Small intestine (tissue), 16 donors: ENCODE measurements at places on chromosomes 4 and X.

DNA sequence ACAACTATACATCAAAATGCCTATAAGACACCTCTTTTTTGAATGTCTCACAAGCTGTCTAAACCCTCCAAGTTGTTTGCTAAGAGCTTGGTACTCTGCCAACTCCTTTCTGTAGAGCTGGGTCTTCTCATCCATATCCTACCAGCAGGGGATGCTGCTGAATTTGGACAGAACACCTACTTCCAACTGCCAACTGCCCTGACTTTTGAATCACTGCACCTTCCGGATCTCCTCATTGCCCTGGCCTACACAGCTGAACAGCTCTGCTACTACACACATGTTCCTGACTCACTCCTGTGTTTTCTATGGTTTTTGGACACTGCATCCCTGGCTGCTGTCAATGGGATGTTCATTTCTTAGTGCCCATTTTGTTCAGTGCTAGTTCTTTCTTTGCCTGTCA, 18.7 kb downstream of the FAM184B start:
- no peaks in the 10 kb centered on the region for H3K27me3 ChIP-seq
- no peak for DNase-seq
- H3K27ac ChIP-seq: no peak overlapping the region
- H3K4me1 ChIP-seq: no peaks in the 10 kb centered on the region
- H3K36me3 ChIP-seq: no peaks in the 10 kb centered on the region

DNA sequence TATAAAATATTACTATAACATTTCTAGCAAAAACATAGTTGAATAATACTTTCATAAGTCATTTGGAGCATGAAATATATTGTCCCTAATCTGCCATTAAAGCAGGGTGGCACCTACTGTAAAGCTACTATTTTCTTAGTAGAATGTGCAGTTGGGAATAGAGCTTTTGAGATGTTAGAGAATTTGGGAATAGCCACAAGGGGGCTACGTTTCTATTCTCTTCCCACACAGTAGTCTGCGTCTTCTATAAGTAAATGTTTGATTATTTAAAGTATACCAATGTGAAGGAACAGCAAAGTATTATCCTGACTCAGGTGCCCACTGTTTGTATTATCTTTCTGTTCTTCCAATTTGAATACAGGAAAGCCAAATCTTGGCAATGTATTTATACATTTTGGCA, 323.2 kb upstream of the GIMD1 start:
- no peaks in the 10 kb centered on the region for H3K36me3 ChIP-seq
- no peak for DNase-seq
- H3K4me1 ChIP-seq: no peaks in the 10 kb centered on the region
- H3K4me3 ChIP-seq: no peak overlapping the region

GRCh38 chr4:142065086-142065647, 428.8 kb downstream of the IL15 start:
- no peaks in the 10 kb centered on the region for H3K27me3 ChIP-seq
- H3K4me1 ChIP-seq: no peaks in the 10 kb centered on the region
- H3K27ac ChIP-seq: no peak overlapping the region
- no peak for DNase-seq

DNA sequence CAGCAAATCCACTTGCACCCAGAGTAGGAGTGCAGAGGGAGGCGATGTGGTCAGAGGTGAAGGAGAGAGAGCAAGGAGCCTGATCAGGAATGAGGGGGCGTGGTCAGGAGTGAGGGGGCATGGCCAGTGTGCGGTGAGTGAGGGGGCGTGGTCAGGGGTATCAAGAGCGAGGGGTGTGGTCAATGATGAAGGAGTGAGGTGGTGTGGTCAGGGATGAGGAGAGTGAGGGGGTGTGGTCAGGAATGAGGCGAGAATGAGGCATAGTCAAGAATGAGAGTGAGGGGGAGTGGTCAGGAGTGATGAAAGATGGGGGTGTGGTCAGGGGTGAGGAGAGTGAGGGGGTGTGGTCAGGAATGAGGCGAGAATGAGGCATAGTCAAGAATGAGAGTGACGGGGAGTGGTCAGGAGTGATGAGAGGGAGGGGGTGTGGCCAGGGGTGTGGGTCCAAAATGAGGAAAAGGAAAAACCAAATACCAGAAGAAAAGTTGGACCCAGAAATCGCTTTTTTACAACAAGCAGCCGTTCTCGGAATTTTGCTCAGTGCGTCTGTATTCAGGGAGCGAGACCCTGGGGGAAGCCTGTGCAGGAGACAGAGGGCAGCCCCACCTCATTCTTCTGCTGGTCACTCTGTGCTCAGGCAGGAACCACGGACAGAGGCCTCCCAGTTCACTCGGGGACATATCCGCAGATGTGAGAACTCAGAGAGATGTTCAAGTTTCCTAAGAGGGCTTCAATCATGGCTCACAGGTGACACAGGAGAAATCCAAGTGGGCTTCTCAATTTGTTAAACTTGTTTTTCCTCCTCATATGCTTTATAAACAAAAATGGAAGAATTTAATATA, 47.5 kb downstream of the MAGEA1 start:
- DNase-seq: peak; percentile 0
- no peaks in the 10 kb centered on the region for H3K4me1 ChIP-seq
- H3K4me3 ChIP-seq: no peak overlapping the region
- no peak overlapping the region for H3K27ac ChIP-seq
- no peaks in the 10 kb centered on the region for H3K27me3 ChIP-seq

DNA sequence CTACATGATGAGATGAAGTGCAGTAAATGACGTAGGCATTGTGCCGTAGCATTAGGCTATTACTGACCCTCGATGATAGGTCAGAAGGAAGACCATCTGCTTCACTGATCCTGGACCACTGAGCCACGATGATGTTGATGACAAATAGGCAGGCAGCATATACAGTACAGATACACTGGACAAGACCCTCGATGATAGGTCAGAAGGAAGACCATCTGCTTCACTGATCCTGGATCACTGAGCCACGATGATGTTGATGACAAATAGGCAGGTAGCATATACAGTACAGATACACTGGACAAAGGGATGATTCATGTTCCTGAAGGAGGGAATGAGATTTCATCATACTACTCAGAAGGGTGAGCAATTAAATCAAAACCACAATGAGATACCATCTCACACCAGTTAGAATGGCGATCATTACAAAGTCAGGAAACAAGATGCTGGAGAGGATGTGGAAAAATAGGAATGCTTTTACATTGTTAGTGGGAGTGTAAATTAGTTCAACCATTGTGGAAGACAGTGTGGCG, 50.9 kb downstream of the BEND4 start:
- H3K4me3 ChIP-seq: no peak overlapping the region
- H3K4me1 ChIP-seq: no peaks in the 10 kb centered on the region
- H3K36me3 ChIP-seq: no peaks in the 10 kb centered on the region
- H3K27ac ChIP-seq: no peak overlapping the region

DNA sequence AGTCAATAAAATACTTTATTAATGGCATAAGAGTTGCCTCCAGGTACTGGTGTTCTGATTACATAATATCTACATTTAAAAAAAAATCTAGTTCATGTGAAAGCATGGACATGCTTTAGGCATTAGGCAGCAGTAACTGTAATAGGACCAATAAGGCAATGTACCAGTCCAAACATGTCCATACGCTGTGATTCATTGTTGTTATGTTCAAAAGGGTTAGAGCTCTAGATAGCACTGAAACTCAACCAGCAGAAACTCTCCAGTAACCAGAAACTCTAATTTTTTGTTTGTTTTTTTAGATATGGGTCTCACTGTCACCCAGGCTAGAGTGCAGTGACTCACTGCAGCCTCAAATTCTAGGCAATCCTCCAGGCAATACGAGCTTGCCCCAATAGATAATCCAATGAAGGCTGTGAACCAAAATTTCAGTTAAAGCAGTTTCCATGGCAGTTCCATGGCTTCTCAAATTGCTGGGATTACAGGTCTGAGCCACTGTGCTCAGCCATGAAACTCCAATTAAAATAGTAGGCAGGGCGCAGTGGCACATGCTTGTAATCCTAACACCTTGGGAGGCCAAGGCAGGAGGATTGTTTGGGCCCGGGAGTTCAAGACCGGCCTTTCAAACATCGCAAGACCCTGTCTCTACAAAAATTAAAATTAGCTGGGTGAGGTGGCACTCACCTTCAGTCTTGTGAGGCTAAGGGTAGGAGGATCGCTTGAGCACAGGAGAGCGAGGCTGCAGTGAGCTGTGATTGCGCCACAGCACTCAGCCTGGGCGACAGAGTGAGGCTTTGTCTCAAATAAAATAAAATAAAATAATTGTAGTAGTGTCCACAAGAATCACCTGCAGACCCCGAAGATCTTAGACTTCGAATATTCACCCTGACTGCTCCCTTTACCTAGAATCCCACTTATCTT, 36.3 kb downstream of the MGARP start:
- H3K4me3 ChIP-seq: no peak overlapping the region
- no peaks in the 10 kb centered on the region for H3K27me3 ChIP-seq
- H3K4me1 ChIP-seq: no peaks in the 10 kb centered on the region
- H3K27ac ChIP-seq: no peak overlapping the region

GRCh38 chrX:54042609-54043021, 1.7 kb downstream of the PHF8 start:
- peaks cover 5% of the 10 kb centered on the region for H3K36me3 ChIP-seq
- peak; percentile 51 for DNase-seq
- no peaks in the 10 kb centered on the region for H3K27me3 ChIP-seq

- no peaks in the 10 kb centered on the region for H3K4me1 ChIP-seq
- H3K4me3 ChIP-seq: no peak overlapping the region
- DNase-seq: no peak
- no peaks in the 10 kb centered on the region for H3K36me3 ChIP-seq
Observed at GRCh38 chr4:4870576-4871241, 11.2 kb downstream of the MSX1 start.

DNA sequence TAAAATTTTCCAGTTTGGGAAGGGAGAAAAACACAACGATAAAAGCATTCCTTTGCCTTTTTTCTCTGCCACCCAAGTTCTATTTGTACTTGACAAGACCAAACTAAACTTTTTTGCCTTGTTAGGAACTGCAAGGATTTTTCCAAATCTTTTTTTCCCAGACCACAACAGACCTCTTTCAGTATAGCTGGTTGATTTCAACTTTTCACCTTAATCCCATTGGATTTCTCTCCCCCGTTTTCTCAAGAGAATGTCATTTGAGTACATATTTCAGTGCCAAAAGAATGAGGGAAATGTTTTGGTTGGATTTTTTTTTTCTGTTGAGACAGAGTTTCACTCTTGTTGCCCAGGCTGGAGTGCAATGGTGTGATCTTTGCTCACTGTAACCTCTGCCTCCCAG, 18.5 kb upstream of the SGMS2 start:
- H3K27me3 ChIP-seq: no peaks in the 10 kb centered on the region
- H3K36me3 ChIP-seq: no peaks in the 10 kb centered on the region
- no peak overlapping the region for H3K4me3 ChIP-seq
- no peaks in the 10 kb centered on the region for H3K4me1 ChIP-seq

DNA sequence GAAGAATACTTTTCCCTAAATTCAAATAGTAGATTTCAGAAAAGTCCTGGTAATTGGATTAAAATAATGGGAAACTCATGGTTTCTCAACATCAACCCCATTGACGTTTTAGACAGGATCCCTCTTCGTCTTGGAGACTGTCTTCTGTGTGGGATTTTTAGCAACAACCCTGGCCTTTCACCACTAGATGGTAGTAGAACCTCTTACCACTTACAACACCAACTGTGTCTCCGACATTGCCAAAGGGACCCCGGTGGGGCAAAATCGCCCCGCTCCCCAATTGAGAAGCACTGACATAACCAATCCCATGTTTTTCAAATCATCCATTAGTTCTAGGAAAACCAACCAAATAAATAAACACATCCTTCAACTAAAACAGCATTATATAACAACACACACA, 16.9 kb upstream of the ANOS1 start:
- no peak overlapping the region for H3K4me3 ChIP-seq
- no peaks in the 10 kb centered on the region for H3K27me3 ChIP-seq
- no peak overlapping the region for H3K27ac ChIP-seq
- H3K36me3 ChIP-seq: no peaks in the 10 kb centered on the region
- DNase-seq: peak; percentile 2
- H3K4me1 ChIP-seq: no peaks in the 10 kb centered on the region

- no peaks in the 10 kb centered on the region for H3K36me3 ChIP-seq
- no peaks in the 10 kb centered on the region for H3K4me1 ChIP-seq
- no peak overlapping the region for H3K4me3 ChIP-seq
- no peak for DNase-seq
Observed at GRCh38 chrX:119226446-119226845, 9.6 kb upstream of the PGRMC1 start.

DNA sequence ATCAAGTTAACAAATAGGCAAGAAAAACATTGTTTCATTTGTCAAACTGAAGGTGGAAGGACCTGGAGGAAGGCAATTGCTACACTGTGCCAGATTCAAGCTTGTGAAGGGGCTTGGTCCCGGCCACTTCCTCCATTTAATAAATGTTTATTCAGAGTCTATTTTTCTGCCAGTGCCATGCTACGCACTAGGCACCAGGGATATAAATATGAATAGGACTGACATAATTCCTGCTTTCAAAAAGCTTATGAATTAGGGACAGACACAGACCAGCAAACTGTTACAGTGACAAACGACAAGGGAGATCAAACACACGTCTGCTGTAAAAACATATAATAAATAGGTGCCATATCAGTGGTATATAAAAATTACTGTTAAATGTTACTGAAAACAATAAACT, 571 bp downstream of the TLR6 start:
- no peak overlapping the region for H3K4me3 ChIP-seq
- H3K36me3 ChIP-seq: no peaks in the 10 kb centered on the region
- no peak for DNase-seq
- H3K4me1 ChIP-seq: no peaks in the 10 kb centered on the region

GRCh38 chr4:147831551-147832171, 99.8 kb downstream of the ARHGAP10 start:
- no peak overlapping the region for H3K27ac ChIP-seq
- no peak overlapping the region for H3K4me3 ChIP-seq
- no peaks in the 10 kb centered on the region for H3K27me3 ChIP-seq
- H3K36me3 ChIP-seq: no peaks in the 10 kb centered on the region

- no peak for DNase-seq
- H3K36me3 ChIP-seq: no peaks in the 10 kb centered on the region
- H3K27me3 ChIP-seq: no peaks in the 10 kb centered on the region
- H3K27ac ChIP-seq: no peak overlapping the region
- no peak overlapping the region for H3K4me3 ChIP-seq
Observed at GRCh38 chr4:8637456-8637984, 45.0 kb downstream of the CPZ start.

DNA sequence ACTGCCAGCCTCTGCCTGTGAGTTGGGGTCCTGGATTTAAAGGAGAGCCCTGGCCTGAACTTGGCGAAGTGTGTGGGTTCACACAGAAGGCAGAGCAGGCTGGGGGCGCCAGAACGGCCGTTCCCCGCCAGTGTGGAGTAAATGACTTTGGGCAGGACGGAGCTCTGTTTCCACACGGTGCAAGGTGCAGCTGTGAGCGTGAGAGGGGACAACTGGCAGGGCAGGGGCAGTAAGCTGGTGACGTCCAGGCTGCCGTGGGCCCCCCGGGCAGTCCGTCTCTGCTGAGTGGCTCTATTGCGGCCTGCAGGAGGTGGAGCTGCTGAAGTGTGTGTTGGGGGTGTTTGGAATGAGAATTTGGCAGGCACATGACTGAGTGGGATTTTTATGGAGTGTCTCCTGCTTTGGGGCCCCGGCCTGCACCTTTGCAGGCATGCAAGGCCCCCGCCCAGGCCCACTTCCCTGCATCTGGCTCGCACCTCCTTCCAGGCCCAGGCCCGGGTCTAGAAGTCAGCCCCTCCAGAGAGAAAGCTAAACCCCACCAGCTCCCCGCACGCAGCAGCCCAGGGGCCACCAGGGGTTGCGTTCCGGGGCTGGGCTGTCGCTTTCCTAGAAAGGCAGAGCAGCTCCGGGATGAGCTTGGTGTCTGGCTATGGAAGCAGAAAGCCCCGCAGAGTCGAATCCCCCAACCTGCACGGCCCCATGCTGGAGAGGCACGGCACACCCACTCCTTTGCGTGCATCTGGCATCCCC, 62.2 kb upstream of the GRPEL1 start:
- no peaks in the 10 kb centered on the region for H3K27me3 ChIP-seq
- H3K4me3 ChIP-seq: no peak overlapping the region
- no peaks in the 10 kb centered on the region for H3K4me1 ChIP-seq
- H3K36me3 ChIP-seq: no peaks in the 10 kb centered on the region
- no peak overlapping the region for H3K27ac ChIP-seq
